Tibial nerve (tissue), 4 donors: ENCODE measurements at places on chromosomes 3 and 15. TPM values are rescaled to one million over a fixed set of nuclear protein-coding genes. Genes with fewer than 3 reads are reported as not detected.

Gene ST3GAL6
- 10.8 TPM for total RNA-seq

- no peak overlapping the region for H3K27ac ChIP-seq
- H3K4me1 ChIP-seq, result no peaks in the 10 kb centered on the region
- H3K27me3 ChIP-seq, result no peaks in the 10 kb centered on the region
- H3K36me3 ChIP-seq, result no peaks in the 10 kb centered on the region
- DNase-seq, result no peak
Observed at GRCh38 chr15:88690331-88690730, 51.5 kb downstream of the ISG20 start.

Gene KIF7
- 41.1 TPM for total RNA-seq

DNA sequence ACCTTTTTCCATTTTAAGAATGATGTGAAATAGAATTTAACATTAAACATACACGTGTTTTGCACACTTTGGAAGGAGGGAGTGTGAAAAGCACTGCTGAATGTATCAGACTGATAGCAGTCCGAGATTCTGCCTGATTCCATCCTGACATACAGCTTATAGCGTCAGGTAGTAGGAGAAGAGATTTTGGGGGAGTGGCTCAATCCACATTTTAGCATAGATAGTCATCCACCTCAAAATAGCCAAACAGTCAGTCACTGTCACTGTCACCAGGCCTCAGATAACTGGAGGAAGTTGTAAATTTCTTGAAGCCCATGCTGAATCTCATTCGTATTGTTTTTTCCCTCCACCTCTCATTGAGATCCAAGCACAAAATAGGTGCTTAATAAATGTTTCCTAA lies 35.4 kb upstream of the ARHGEF26 start:
- no peaks in the 10 kb centered on the region for H3K4me1 ChIP-seq
- no peak for DNase-seq
- no peak overlapping the region for H3K4me3 ChIP-seq
- no peak overlapping the region for H3K27ac ChIP-seq
- H3K27me3 ChIP-seq, result no peaks in the 10 kb centered on the region

Gene P4HTM
- 99.0 TPM for total RNA-seq

Gene TMPRSS7
- not detected for total RNA-seq

DNA sequence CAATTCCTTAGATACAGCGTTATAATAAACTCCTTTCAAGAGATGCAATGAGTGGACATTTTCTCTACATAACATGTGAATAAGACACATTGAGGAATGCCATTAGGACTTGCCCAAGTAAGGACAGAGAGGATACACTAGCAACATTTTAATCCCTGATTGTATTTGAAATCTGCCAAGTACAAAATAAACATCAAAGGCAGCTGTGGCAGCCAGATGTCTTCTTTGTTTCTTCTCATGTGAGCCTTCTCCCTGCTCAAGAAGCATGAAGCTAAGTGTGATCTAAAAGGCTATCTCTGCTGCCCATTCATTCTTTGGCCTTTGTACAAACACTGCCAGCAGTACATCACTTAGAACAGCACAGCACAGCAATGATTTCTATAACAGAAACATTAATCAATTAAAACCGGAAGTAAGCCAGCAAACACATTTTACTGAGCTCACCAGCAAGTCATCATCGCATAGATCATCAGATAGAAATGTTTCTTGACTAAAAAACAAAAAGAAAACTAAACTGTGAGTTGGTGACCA lies 364.0 kb downstream of the CNTN6 start:
- H3K27ac ChIP-seq, result no peak overlapping the region
- no peaks in the 10 kb centered on the region for H3K27me3 ChIP-seq
- H3K4me1 ChIP-seq, result no peaks in the 10 kb centered on the region
- no peak overlapping the region for H3K4me3 ChIP-seq
- no peaks in the 10 kb centered on the region for H3K36me3 ChIP-seq

- no peak for DNase-seq
- H3K36me3 ChIP-seq, result no peaks in the 10 kb centered on the region
- no peaks in the 10 kb centered on the region for H3K4me1 ChIP-seq
Observed at GRCh38 chr3:167481164-167481563, 7.3 kb upstream of the SERPINI2 start.

- no peak for DNase-seq
- H3K4me1 ChIP-seq, result no peaks in the 10 kb centered on the region
- peak overlapping the region; percentile 84 for H3K27ac ChIP-seq
- no peaks in the 10 kb centered on the region for H3K27me3 ChIP-seq
- no peaks in the 10 kb centered on the region for H3K36me3 ChIP-seq
Observed at GRCh38 chr3:193869221-193870201, 266.4 kb upstream of the HES1 start.

Gene NBEAL2
- total RNA-seq, result 92.1 TPM

Gene KNL1
- total RNA-seq, result 0.78 TPM

DNA sequence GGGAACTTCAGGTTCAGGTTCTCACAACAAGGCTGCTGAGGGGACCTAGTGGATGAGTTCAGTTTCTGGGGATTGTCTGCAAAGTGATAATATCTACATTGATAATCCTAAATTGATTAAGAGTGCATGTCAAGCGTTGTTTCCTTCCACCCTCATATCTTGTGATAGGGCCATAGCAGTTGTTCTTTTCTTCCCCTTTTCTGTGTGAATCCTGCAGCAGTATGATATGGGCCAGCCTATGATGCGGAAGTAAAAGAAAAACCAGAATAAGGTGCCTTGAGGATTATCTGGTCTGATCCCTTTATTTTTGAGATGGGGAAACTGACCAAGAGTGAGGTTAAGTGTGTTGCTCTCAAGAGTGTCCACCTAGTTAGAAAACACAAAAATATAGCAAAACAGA lies 86.2 kb downstream of the MITF start:
- H3K27ac ChIP-seq, result no peak overlapping the region
- no peaks in the 10 kb centered on the region for H3K36me3 ChIP-seq
- H3K27me3 ChIP-seq, result no peaks in the 10 kb centered on the region
- no peak overlapping the region for H3K4me3 ChIP-seq

Gene BFSP2
- total RNA-seq, result not detected

DNA sequence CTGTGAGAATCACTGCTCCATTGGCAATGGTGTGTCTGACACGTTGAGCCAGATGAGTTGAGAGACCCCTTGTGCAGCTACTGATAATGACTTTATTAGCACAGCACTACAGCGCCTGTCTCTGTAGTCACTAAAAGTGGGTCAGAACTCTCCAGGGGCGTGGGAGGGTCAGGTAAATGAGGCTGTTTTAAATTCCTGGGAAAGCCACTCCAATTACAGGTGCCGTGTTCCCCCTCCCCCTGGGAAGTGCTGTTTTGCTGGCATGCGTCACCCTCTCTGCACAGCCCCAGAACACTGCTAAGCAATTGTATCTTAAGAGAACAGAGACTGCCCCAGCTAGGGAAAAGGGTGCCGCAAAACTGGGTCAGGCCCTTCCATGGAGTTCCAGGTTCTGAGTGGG lies 21.5 kb upstream of the CPNE9 start:
- no peak for DNase-seq
- H3K27ac ChIP-seq, result no peak overlapping the region
- H3K4me3 ChIP-seq, result no peak overlapping the region
- H3K27me3 ChIP-seq, result no peaks in the 10 kb centered on the region
- H3K36me3 ChIP-seq, result peaks cover 100% of the 10 kb centered on the region
- H3K4me1 ChIP-seq, result no peaks in the 10 kb centered on the region

- H3K27me3 ChIP-seq, result no peaks in the 10 kb centered on the region
- H3K27ac ChIP-seq, result no peak overlapping the region
- H3K4me1 ChIP-seq, result no peaks in the 10 kb centered on the region
- H3K4me3 ChIP-seq, result no peak overlapping the region
- no peak for DNase-seq
Observed at GRCh38 chr15:70636540-70637165, 126.7 kb downstream of the UACA start.

DNA sequence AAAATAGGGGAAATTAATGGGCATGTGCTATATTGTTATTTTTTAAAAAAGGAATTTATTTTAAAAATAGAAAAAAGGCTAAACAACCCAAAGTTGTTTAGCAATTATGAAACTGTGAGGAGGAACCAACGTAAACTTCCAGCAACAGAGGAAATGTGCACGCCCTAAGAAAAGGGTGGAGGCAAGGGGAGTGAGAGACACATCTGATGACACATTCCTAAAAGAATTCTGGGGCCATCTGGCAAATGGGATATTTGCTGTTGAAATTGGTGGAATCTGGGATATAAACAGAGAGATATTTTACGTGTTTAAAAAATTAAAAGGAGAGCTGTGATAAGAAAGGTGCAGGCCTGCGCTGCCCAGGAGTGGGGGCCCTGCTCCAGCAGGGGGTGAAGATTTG lies 50.8 kb upstream of the MUC13 start:
- H3K27me3 ChIP-seq, result no peaks in the 10 kb centered on the region
- peaks cover 22% of the 10 kb centered on the region for H3K4me1 ChIP-seq
- no peak for DNase-seq

Gene TGM5
- not detected for total RNA-seq

DNA sequence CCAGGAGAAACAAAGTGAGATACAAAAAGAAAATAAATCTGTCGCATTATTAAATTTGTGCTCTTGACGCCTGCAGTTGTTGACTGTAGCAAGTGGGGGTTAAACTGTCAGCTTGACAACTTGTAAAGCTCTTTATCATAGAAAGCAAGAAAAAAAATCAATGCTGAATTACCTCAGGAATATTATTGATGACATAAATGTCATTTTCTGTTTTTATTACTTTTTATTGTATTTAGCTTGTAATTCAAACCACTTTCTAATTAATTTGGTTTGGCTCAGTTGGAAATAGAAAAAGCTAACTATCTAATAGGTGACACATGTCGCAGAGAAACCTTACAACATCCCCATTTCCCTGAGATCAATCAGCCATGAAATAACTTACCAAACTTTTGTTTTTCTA lies 195.3 kb downstream of the CDIN1 start:
- DNase-seq, result no peak
- H3K36me3 ChIP-seq, result no peaks in the 10 kb centered on the region
